ENCODE measurements at places on chromosomes 5 and 9.
A peak's percentile ranks its signal among the peaks of the same experiment; 100 is the strongest.

GRCh38 chr9:135487281-135488012, 7.9 kb downstream of the PPP1R26 start:
- no peak for DNase-seq

DNA sequence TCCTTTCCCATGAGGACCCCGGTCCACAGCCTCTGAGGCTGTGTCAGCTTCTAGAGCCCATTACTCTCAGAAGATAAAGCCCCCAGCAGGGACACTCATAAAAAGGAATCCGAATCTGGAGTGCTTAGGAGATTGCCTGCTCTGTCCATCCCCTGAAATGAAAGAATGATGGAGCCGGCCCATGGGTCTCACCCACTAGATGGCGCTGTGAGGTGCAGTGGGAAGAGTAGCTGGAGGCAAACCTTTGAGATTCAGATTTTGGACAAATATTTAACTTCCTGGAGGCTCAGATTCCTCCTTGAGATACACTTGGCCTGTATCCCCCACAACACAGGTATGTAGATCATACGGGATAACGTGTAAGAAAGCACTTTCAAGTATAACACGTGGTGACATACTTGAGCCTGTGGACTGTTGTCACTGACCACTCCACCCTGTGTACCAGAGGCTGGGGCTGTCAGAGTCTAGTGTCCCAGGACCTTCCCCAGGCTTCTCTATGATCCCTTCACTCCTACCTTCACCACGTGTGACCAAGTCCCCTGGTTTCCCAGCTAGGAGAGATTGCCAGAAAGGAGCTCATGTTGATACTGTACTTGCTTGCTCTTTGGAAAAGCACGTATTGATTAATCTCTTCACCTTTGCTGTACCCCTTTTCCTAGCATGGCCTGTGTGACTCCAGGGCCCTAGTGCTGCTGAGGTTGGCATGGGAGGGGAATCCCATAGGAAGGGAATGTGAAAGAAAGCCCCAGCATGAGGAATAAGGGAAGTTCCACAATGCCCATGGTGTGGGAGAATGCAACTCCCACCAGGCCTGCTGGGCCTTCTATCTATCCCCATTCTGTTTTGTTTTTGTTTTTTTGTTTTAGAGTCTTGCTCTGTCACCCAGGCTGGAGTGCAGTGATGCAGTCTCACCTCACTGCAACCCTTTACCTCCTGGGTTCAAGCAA, 32.1 kb downstream of the TRMO start:
- DNase-seq = no peak

GRCh38 chr9:68872026-68872501, 141.8 kb downstream of the PRKACG start:
- DNase-seq = no peak

GRCh38 chr9:34662526-34663302, at the start of gene CCL27:
CCL27 (minus strand) TSS chr9:34662657; CDS start chr9:34662633, 24 bp downstream.
- no peak for DNase-seq

GRCh38 chr9:120890320-120891244, 13.6 kb upstream of the PHF19 start:
- DNase-seq = peak; percentile 66

DNA sequence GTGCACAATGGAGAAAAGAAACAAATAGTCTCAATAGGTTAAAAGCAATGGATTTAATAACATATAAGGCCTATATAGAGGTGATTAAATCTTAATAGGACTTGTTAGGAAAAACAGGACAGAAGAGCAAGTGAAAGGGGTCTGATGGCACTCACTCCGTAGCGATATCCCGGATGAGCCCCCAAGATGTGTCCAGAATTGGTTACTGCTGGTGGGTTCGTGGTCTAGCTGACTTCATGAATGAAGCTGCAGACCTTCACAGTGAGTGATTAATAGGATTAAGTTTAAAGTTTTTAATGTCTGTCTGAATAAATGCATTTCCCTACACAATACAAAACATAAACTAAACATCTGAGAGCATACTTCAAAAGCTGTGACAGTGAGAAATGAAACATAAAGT, 110.4 kb upstream of the FAM174A start:
- no peak for DNase-seq

DNA sequence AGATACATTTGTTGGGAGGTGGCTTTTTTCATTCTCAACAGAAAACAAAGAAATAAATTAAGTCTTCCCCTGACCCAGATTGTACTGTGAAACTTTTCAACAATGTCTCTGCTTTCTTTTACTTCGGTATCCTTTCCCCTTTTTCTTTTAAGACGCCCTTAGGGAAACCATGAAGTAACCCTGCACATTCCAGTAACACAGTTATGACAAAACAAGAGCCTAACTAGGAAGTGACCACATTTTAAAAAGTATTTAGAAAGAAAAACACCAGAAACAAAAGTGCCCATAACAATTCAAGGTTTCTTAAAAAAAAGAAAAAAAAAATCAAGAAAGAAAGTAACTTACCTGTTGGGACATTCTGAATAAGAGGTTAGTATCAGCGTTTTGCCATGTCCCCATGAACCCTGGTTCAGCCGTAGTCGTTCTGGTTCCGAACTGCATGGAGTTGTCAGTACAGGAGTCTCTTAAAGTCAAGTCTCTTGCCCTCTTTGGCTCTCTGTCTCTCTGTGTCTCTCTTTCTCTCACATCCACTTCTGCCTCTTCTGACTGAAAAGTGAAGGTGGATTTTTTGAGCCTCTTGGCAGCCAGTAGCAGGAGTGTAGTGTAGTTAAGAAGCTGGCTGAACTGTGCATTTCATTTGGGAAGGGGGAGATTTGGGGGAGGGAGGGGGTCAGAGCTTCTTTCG, 142.9 kb downstream of the BNC2 start:
- DNase-seq = peak; percentile 24

DNA sequence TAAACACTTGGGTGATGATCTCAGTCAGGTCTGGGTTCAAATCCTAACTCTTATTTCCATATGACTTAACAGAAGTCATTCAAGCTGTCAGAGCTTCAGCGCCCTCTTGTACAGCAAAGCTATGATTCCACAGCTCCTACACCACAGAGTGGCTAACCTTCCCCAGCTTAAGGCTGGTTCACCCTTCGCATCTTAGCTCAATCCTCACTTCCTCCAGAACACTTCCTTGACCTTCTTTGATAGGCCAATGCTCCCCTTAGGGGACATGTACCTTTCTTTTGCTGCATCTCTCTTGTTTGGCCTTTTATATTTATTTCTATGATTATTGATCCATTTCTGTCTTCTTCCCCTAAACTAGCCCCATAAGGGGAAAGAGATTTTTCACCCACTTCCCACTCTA, 57.0 kb downstream of the RASEF start:
- DNase-seq = peak; percentile 61

DNA sequence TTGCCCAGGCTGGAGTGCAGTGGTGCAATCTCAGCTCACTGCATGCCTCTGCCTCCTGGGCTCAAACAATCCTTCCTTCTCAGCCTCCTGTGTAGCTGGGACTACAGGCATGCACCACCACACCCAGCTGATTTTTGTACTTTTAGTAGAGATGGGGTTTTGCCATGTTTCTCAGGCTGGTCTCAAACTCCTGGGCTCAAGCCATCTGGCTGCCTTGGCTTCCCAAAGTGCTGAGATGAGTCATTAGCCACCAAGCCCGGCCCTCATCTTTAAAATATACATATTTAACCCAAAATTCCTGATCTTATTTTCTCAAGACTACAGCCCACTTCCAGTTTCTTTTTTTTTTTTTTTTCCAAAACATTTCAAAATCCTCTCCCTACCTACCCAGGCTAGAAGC, 31.7 kb upstream of the MINAR2 start:
- DNase-seq = no peak

GRCh38 chr5:63822614-63823013, 139.6 kb downstream of the HTR1A start:
- no peak for DNase-seq

DNA sequence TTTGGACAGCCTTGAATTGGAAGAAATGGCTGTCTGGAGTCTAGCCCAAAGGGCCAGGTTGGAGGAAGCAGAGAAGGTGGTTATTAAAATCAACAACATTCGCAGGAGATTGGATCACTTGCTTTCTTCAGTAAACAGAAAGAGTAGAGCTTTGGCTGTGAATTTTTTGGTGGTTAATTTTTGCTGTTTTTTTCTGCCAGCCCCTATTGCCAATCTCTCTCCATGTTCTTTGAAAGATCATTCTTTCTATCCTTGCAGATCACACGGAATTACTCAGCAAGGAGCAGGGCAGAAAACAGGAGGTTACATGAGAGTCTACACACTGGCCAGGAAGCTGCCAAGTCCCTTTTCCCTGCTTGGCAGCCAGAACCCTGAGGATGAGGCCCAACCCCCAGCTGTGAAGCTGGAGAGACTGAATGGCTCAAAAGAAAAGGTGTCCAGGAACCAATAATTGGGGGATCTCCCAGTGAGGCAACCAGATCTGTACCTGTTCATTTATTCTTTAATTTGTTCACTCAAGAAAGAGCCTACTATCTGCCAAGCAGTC, 13.0 kb downstream of the GLRX start:
- no peak for DNase-seq

- no peak for DNase-seq
These were observed 10.5 kb downstream of the BRD3 start for GRCh38 chr9:134057307-134057657.

- DNase-seq = no peak
These were observed 488 bp upstream of the MCTP1 start for GRCh38 chr5:95285409-95285755.

- no peak for DNase-seq
These were observed 116.4 kb downstream of the MYO10 start for GRCh38 chr5:16819522-16820167.

- DNase-seq = no peak
These were observed 39.2 kb upstream of the HAND1 start for GRCh38 chr5:154517181-154517580.

DNA sequence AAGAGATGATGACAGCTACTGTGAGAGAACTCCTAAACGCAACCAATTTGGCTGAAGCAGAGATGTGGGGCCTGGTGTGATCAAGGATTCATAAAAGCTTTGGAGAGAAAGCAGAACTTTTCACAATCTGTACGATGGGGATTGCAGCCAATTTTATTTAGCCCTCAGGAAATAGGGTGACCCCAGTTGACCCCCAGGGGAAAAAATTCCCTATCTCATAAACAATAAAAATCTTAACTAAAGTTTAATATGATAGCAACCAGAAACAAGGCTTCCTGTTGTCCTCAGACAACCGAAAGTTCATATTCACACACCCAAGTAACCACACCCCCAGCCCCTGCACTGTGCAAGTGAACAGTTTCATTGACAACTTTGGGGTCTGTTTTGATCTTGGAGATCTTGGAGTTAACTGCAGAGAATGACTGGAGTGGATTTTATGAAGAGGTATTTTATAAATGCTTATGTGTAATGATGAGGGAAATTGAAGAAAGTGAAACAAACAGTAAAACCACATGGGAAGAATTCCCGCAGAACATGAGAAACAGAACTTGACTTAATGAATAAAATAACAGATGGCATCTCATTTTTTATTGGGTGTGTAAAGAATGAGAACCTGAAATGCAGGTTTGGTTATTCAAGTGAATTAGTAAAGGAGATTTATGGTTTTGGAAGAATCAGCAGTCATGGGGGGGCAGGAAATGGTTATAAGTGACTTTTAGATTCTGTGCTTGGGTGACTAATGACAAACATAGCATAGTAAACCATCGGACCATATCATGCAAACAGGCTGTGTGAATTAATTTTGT, 94.5 kb downstream of the PDE4D start:
- DNase-seq = no peak
